ENCODE measurements at places on chromosomes 2 and 18.

- DNase-seq = no peak
Measured at GRCh38 chr2:239663364-239663924, 262.6 kb upstream of the HDAC4 start.

GRCh38 chr2:30753630-30754029 lies 53.6 kb downstream of the CAPN13 start:
- no peak for DNase-seq

GRCh38 chr2:219552382-219553167 lies 8.7 kb downstream of the TMEM198 start:
- peak; percentile 65 for DNase-seq

DNA sequence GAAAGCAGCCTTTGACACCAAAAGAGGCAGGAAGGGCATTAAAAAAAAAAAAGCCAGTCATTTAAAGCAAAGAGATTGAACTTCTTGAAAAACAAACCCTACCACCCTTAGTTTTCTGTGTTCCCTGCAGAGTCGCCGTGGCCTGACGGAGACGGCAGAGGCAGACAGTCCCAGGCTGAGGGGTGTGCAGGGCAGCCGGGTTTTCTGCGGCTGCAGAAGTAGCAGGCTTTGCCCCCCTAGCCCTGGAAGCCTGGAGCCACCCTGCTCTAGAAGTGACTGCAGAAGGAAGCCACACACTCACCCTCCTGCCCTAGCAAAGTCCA lies 2.8 kb downstream of the INPP5D start:
- DNase-seq = no peak

DNA sequence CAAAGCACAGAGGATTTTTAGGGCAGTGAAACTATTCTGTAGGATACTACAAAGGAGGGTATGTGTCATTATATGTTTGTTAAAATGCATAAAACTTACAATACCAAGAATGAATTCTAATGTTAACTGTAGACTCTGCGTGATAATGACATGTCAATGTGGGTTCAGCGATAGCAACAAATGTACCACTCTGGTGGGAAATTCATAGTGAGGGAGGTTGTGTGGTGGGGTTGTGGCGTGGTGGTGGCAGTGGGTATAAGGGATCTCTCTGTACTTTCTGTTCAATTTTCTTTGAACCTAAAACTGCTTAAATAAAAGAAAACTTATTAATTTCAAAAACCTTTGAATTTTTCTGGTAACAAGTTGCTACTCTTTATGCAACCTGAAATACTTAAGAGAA lies 99.3 kb upstream of the SLC38A11 start:
- no peak for DNase-seq

- no peak for DNase-seq
Measured at GRCh38 chr18:75264926-75265597, 54.5 kb downstream of the TSHZ1 start.

DNA sequence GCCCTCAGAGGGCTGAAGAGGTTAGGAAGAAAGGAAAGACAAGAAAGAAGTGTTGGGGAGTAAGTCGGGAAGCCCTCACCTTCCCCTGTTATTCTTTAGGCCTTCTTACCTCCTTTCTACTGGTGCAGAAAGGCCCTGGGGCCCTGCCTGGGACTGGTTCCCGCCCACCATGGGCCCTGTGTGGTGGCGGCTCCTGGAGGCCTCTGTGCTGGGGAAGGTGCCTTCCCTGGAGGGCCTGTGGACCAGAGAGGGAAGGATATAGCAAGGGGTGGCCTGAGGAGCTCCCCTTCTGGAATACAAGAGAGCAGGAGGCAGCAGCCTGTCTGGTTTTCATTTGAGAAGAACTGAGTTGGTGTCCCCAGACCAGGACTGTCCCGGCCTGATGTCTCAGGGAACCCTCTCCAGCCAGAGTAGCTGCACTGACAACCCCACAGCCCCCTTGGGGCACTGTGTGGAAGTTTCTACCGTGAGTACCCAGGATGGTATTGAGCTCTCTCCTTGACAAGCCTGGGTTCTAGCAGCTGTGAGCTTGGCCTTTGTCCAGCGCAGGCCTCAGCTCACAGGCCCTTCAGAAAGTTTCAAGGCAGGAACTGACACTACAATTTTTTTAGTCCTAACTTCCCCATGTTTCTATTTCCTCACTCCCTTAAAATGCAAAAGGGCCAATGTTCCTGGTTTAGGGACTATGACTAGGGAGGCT lies 47.1 kb downstream of the EFR3B start:
- DNase-seq = no peak

DNA sequence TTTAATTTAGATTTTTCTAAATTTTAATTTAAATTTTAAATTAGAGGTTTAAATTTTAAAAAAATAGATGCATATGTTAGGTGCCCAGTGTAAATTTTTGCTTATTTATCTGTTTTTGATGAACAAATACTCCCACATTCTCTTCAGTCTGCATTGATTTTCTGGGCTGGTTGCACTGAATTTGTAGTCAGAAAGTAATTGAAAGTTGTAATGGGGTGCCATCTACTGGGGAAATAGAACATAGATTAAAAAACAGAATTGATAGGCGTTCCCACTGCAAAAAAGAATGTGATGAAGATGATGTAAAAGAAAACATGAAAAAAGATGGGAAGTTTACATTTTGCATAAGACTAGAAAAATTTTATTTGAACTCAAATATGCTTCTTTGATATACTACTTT lies 51.7 kb upstream of the CCDC85A start:
- no peak for DNase-seq

GRCh38 chr2:224278531-224278930 lies 123.4 kb downstream of the FAM124B start:
- no peak for DNase-seq

- no peak for DNase-seq
Measured at GRCh38 chr18:68220458-68220857, 494.4 kb downstream of the TMX3 start.

GRCh38 chr18:6734726-6735430 lies 5.4 kb downstream of the ARHGAP28 start:
- DNase-seq = no peak

- DNase-seq = no peak
Measured at GRCh38 chr2:50018292-50018691, 864.0 kb upstream of the FSHR start.

DNA sequence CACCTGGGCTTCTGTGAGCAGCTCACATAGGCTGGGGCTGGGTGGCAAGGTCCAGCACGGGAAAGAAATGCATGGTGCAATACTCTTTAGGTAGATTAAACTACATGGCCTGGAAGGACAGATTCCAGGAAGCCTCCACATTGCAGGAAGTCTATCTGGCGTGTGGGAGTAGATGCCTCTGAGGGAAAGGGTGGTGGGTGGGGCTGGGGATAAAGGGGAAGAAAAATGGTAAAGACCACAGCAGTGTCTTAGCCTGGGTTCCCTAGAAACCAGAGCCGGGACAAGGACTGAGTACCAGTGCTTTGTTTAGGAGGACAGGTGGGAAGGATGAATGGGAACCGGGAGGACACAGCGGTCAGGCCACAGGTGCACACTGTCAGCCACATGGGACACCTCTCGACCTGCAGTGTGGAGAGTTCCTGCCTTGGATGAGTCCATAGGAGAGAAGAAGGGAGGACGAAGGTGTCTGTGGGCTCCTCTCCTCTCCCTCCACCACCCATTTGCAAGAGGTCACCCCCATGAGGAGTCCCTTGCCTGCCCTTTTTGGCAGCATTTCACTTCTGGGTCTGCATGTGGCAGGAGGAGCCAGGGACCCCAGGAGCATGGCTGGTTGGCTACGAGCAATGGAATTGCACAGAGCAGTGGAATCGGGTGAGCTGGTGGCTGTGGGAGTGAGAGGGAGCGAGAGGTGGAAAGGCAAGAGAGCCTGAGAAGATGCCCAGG lies 91.5 kb upstream of the HS6ST1 start:
- no peak for DNase-seq

- DNase-seq = no peak
Measured at GRCh38 chr2:129396980-129397599, 582.4 kb upstream of the RAB6C start.

DNA sequence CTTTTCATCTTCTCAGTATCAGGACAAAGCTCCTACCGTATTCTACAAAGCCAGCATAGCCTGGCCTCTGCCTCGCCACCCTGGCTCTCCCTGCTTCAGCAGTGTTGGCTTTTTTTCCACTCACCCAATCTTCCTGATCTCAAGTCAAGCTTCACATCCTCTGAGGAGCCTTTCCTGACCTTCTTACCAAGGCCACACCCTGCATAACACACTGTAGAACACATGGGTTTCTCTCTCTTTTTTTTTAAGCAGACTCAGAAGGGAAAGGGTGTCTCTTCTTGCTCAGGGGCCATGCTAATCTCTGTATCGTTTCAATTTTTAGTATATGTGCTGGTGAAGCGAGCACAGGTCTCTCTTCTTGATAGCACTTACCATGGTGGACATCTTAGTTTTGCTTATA lies 15.2 kb downstream of the FBXO36 start:
- no peak for DNase-seq

DNA sequence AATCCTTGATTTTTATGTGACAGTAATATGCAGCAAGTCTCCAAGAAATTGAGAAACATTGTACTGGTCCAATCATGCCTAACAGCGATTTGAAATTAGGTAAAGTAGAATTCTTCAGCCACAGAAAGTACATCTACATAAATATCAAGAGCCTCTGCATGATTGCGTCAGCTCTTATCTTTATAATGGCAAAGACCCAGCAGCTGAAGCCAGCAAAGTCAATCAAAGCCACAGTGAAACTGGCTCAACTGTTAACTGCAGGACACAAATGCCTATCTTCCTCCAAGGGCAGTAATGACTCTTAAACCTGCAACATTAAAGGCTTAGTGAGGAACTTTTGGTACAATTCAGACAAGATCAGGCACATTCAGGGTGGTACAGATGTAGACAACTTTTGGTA lies 102.5 kb downstream of the BARD1 start:
- DNase-seq = no peak

DNA sequence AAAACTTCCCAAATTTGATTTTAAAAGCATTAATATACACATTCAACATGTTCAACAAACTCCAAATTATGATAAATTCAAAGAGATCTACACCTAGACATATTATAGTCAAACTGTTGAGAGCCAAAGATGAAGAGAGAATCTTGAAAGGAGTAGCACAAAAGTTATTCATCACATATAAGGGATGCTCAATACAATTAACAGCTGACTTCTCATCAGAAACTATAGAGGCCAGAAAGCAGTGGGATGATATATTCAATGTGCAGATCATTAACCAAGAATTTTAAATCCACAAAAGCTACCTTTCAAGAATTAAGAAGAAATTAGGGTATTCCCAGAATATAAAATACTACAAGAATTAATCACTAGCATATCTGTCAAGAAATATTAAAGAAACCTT lies 75.4 kb downstream of the LOXHD1 start:
- DNase-seq = no peak

- no peak for DNase-seq
Measured at GRCh38 chr2:26173776-26174482, 1.0 kb downstream of the GAREM2 start.

DNA sequence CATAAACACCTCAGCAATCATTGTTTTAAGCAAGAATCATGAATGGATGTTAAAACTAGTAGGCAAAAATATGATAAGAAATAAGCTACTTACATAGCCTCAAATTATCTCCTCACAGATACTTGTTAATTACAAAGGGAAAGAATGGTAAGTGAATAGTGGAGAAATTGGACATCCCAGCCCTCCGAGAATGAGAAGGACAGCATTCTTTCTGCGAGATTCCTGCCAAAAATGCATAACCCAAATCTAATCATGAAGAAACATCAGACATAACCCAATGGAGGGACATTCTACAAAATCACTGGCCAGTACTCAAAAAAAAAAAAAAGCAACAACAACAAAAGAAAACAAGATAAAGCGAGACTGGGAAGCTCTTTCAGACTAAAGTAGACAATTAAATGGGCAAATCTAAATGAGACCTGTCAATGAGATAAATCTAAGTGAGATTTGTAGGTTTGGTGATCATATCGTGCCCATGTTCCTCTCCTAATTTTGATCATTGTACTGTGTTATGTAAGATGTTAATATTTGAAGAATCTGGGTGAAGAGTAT lies 57.9 kb upstream of the GLI2 start:
- no peak for DNase-seq

DNA sequence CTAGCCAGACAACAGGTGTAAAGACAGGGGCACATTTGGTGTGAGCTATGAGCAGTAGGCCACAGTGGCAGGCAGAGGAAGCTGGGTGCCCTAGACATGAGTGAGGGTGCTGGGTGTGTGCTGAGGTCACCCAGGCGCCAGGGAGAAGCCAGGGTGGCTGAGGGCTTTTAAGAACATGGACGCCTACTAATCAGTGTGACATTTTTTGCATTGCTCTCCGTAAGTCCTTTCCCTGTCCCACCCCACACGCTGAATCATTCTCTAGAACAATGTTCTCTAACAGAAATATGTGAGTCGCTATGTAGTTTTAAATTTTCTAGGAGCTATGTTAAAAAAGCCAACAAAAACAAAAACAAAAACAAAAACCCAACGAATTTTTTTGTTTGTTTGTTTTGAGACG lies 204.5 kb upstream of the REV1 start:
- DNase-seq = no peak

DNA sequence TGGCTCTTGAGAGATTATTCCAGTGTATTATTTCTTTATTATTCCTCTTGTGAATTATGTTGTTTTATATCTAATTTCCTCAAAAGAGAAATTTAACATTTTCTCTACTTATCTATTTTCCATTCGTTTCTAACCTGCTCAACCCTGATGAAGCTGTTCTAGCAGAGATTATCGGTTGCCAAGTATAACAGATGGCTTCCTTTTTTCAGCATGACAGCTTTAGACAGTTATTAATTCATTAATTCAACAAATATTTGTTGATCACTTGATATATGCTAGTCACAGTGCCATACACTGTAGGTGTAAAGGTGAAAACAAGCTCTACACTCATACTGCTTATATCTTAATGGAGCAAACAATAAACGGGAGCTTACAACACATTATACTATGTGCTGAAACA lies 137.9 kb upstream of the UBE2E3 start:
- DNase-seq = no peak

DNA sequence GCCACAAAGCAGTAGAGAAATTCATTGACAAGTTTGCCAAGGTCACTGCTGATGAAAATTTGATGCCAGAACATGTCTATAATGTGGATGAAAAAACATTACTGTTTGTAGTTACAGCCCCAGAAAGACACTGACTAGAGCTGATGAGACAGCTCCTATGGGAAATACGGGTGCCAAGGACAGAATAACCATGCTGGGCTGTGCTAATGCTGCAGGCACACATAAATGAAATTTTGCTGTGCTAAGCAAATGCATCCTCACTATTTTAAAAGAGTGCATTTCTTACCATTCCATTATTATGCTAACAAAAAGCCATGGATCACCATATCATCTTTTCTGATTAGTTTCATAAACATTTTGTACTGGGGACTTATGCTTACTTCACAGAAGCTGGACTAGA lies 208.2 kb downstream of the FHOD3 start:
- no peak for DNase-seq

DNA sequence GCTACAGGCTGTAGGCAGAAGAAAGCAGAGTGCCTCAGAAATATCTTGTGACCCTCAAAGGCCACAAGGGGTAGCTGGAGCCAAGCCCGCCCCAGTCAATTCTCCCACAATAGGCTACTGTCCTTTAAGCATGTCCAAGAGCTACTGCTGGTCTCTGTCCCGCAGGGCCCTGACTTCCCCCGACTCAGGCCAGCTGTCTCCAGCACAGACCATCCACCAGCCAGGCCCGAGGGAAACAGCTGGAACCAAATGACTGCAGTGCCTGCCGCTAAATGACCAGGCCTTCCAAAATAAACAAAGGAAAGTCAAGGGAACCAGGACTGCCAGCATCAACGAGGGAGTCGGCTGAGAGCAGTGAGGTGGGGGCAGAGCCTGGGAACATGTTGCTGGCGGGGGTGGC lies 36.7 kb downstream of the MCFD2 start:
- no peak for DNase-seq
